Stimulated activated CD4-positive, alpha-beta T cell treated with anti-CD3 and anti-CD28 coated beads, Interleukin-1b, Interleukin-23, amount 100 ng/mL, for 1 hour (primary cell): ENCODE measurements at places on chromosomes 2 and 18.

- no peak for DNase-seq
These were observed 41.8 kb downstream of the TIMM21 start for GRCh38 chr18:74190086-74190485.

DNA sequence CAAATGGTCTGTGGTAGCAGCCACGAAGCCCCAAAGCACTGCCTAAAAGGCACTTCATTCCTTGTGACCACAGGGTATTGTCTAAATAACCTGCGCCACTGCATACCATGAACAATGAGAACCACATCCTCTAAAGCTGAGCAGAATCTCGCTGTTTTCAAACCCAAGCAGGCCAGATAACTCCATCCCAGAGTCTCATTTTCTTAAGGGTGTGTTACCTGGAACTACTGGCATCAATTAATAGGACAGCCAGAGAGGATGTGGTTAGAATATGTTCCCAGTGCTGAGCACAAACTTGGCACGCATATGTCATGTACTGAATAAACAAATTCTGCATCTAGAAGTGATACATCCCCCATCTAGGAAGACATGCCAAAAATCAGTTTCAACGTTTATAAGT is 13.0 kb downstream of the VPS4B start:
- DNase-seq, result no peak

DNA sequence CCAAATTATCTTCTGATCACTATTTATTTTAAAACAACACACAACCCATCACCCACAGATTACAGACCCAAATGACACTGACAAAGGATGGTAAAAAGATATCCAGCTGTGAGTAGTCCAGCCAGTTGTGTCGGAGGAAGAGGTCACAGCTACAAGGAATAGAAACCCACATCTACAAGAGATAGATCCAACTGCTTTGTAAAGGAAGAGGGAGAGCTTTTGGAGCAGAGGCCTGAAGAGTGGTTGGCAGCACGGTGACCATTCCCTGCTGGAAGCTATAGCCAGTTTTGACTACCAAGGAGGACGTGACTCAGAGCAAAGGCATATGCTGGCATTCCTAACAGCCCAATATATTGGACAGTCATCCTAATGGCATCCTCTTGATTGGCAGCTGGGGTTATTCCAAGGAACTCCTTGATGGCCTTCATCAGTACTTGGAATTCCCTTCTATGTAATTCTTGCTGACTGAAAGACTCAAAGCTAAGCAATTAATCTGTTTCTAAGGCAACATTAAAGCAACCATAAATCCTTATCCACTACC is 17.1 kb downstream of the SLC8A1 start:
- no peak for DNase-seq

GRCh38 chr2:180050246-180050645 is 43.1 kb upstream of the CWC22 start:
- no peak for DNase-seq

GRCh38 chr2:42339191-42339912 is 21.7 kb downstream of the COX7A2L start:
- no peak for DNase-seq

GRCh38 chr18:77632758-77633157 is 383.1 kb downstream of the GALR1 start:
- no peak for DNase-seq

DNA sequence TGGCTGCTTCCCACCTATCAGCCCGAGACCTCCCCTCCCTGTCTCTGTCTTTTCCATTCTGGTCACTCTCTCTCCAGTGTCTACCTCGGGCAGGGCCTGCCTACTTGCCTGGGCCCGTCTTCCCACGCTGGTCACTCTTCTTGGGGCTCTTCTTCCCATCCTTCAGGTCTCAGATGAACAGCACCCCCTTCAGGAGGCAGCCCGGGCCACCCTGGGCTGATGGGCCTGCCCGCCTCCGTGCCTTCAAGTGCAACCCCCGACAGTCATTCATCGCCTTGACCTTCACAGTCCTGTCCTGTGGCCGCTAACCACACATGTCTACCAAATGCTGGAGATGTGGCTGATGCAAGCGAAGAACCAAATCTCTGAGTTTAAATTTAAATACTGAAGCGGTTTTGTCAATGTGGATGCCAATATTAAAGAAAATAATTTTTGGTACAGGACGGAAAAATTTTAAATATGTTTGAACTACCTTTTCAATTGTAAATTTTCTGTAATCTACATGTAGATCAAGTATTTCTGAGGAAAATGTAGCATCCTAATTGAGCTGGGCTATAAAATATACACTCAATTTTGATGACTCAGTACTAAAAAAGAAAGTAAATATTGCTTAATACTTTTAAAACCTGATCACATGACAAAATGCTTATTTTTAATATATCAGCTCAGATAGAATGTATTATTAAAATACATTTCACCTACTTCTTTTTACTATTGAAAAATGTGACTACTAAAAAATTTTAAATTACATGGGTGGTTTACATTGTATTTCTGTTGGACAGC is 96.4 kb downstream of the LAMA1 start:
- DNase-seq, result no peak

- no peak for DNase-seq
These were observed 1.8 kb downstream of the ZEB2 start for GRCh38 chr2:144517866-144518747.

- no peak for DNase-seq
These were observed 210.9 kb downstream of the TWIST2 start for GRCh38 chr2:239058766-239059165.

GRCh38 chr18:25247725-25248124 is 104.2 kb downstream of the ZNF521 start:
- no peak for DNase-seq

GRCh38 chr2:235637896-235638295 is 144.1 kb downstream of the AGAP1 start:
- DNase-seq, result no peak

DNA sequence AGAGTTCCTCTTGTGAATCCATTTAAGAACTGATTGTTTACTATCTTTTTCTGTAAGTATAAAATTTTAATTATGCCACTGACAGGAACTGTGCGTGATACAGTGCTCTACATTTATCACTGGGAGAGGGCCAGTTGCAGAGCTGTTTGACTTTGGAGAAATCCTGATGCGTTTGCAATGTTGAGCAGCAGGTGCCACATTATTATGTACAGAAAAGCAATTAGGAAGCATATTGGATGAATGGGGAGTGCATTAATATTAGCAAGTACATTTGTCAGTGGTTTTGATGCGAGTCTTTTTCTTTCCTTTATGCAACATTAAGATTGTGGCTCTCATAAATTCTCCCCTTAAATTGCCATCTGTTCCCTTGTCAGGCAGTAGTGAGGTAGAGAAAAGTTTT is 302.3 kb upstream of the FANCL start:
- no peak for DNase-seq

- no peak for DNase-seq
These were observed 43.5 kb upstream of the KCNG2 start for GRCh38 chr18:79754022-79754761.

DNA sequence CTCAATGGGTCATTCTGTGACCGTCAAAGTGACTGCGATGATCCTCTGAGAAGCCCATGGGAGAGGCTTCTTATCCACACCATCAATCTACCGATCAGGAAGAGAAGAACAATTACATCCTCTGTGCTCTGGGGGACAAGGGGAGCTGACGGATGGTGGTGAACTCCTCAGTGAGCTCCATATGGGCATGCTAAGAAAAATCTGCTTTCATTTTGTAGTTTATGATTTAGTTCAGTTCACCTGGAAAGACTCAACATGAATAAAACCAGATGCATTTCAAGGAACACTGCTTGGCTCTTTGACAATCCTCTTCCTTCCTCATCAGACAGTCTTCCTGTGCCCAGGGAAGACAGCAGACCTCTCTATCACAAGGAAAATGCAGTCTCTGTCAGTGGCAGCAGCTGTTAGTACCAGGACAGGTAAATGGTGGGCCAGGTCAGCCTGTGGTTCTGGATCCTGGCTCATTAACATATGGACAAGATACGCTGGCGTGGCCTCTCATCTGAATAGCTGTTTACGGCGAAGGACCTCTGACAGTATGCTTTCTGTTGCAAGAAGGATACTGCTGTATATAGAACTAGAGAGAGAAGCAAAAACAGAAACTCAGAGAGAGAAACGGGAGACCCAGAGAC is 176.9 kb downstream of the BCL2 start:
- DNase-seq, result no peak
